ENCODE measurements at places on chromosomes 6 and 20.

DNA sequence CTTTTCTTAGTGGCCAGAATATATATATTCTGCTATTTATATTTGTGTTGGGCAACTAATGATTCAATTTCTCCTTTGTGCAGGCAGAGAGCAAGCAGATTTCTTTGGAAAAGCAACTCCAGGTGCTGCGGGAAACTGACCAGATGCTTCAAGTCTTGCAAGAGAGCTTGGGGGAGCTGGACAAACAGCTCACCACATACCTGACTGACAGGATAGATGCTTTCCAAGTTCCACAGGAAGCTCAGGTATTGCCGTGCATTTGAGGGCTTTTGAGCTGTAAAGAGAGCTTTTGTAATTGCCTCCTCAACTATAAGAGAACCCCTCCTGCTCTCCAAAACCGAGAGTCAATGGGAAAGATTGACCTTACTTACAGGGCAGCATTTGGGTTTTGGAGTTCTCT is 203.5 kb downstream of the UTRN start:
- no peak for DNase-seq

GRCh38 chr6:104087765-104088164 is 772.0 kb downstream of the HACE1 start:
- DNase-seq = no peak

DNA sequence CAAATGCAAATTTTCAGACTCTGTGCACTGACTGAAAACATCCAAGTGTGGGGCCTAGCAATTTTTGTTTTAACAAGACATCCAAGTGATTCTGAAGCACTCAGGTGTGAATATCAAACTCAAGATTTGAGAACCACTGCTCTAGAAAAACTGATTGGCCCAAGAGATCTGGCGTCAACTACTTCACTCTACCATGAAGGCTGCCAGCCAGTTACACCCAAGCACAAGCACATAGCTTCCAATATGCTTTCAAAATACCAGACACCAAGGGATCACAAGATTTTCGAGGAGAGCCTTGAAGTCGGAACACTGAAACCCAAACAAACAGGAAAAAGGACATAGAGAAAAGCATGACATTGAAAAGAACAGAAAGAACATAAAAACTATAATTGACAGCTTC is 140.2 kb downstream of the PTCHD4 start:
- DNase-seq = no peak

DNA sequence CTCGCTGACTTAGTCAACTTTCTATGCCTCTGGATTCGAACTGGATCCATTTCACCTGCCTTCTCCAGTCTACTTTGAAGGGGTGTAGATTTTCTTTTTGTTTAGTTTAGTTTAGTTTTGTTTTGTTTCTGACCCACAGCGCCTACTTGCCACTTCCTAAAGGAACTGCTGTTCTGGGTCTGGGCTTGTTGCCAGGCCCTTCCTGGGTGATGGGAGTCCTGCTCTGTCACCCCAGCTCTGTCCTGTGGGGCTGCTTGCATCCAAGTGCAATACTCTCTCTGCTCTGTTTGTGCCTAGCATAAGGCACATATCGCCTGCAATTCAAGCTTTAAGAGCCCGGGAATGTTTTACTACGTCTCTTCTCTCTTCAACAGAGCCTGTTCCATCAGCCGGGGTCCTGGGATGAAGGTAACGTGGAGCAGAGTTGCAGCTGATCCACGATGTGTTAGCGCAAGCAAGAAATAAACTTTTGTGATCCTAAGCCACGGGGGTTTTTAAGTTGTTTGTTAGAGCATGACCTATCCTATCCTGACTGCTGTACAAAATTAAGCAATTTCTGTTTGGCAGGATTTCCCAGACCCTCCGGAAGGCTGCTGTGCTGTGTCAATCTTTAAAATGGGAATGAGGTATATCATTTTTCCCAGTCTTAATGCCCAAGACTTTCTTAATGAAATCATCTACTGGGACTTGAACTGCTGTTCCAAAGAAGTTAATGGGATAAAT is 30.9 kb upstream of the TAGAP start:
- DNase-seq = no peak

DNA sequence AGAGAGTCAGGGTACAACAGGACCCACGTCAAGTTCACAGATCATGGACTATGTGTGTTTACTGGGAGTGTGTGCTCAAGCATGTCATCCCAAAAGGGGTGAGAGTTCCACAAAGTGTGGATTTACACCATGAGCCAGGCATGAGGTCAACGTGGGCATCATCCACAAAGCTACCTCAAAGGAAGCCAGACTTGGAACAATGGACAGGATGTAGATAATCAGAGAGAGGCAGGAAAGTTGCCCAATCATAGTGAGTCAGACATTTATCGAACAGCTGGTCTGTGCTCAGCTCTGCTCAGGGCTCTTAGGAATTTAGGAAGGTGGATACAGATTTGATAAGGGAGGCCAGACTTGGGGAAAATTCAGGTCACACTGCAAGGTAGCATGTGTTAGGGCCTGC is 317.2 kb upstream of the CDYL start:
- DNase-seq = no peak

DNA sequence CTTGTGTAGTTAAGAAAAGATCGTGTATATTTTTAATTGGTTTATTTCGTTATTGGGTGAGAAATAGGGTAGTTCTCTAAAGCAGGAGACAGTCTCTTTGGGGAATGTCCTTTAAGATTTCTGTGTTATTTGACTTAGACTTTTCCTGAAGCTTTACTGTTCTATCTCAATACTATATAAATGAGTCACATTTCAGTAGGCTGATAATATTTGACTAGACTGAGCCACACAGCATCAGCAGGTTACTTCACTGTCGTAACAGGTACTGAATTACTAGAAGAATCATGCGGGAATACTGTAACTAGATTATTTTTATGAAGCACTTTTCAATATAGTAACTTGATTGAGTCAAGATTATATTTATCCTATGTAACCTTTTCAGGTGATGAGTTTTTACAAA is 1.4 kb downstream of the SMAP1 start:
- no peak for DNase-seq

DNA sequence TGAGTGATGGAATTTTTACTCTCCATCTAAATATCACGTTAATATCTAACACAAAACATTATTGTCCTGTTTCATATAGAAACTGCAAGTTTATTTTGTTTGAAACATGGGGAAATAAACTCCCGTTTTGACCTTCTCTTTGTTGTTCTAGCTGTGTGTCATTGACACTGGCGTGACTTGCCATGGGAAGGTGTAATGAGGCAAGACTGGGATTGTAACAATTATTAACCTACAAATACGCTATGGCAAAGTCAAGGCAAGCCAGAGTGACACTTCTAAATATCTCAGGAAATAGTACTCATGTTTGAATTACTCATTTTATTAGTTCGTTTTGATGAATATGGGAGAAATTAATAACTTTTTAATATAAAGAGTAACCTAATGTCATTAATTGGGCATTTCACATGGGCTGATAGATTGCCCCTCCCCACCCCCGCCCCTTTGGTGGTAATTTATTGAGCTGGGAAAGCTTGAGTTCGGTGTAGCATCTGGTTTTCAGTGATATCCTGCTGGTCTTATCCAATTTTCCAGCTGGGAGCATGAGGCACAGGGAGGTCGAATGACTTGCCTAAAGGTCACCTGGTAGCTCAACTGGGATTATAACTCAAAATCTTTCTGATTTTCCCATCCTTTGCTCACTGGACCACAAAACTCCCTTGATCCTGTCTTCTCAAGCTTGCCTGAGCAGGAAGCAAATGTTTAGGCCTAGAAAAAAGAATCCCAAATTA is 380.6 kb upstream of the JAG1 start:
- DNase-seq = no peak

DNA sequence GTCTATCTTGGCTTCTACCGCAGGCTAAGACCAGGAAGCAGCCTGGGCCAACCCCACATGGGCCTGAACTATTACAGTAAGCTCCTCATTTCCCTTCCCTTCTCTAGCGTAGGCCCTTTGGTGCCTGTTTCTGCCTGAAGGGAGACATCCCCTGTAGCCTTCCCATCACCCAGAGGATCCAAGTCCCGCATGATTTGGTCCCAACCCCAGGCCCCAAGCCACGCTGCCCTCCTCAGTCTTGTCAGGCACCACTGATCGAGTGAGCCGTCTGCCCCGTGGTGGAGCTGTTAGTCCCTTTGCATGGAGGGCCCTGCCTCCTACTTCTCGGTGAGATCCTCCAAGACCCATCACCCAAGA is 46.4 kb downstream of the EBF4 start:
- DNase-seq = no peak

GRCh38 chr6:169088762-169089161 is 164.9 kb downstream of the THBS2 start:
- no peak for DNase-seq

DNA sequence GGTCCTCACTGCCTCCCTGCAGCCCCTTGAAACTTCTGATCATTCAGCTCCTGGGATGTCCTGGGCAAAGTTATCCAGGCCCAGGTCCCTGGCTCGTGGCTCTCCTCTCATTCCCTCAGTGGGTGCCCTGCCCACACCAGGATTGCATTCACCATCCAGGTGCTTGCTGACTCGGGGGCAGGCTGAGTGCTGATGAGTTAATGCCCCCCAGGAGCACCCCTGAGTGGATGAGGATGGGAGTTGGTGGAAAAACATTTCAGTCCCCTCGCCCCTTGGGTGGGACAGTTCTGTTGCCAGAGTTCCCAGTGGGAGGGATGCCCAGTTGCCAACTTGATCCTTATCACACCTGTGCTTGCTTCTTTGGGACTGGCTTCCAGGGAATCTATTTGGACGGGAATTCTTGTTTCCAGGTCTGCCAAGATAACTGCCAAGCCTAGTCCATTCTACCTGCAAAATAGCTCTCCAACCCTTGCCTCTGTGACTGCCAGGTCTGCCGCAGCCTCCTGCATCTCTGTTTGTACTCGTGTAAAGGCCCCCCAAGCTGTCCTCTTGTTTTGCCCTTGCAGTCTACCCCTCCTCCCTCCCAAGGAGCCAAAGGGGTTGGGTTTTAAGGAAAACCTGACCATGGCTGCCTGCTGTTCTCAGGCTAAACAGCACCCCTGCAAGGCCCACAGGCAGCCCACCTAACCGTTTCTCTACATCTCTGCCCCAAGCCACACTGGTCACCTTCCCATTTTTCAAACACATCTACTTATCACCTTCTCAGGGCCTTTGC is 11.6 kb upstream of the RSPO4 start:
- no peak for DNase-seq

DNA sequence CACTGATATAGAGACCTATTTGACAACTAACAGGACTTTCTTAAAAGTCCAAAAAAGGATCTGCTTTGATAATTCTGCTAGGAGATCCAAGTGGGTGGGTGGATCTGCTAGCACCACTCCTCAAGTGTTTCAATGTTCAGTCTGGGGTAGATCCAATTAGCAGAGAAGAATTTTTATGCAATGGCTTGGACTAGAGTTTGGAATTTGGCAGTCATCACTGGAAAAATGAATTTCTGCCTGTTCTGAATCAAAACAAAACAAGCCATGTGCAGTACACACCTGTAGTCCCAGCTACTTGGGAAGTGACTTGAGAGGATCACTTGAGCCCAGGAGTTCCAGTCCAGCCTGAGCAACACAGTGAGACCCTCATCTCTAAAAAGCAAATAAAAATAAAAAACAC is 12.6 kb upstream of the GNMT start:
- DNase-seq = no peak

- no peak for DNase-seq
Observed at GRCh38 chr6:169807229-169807628, 55.8 kb downstream of the ERMARD start.

- no peak for DNase-seq
Observed at GRCh38 chr6:52285177-52286068, 881 bp upstream of the MCM3 start.

- no peak for DNase-seq
Observed at GRCh38 chr6:87858440-87858839, 156.4 kb upstream of the AKIRIN2 start.

GRCh38 chr6:113094779-113095178 is 747.6 kb downstream of the RFPL4B start:
- DNase-seq = no peak

DNA sequence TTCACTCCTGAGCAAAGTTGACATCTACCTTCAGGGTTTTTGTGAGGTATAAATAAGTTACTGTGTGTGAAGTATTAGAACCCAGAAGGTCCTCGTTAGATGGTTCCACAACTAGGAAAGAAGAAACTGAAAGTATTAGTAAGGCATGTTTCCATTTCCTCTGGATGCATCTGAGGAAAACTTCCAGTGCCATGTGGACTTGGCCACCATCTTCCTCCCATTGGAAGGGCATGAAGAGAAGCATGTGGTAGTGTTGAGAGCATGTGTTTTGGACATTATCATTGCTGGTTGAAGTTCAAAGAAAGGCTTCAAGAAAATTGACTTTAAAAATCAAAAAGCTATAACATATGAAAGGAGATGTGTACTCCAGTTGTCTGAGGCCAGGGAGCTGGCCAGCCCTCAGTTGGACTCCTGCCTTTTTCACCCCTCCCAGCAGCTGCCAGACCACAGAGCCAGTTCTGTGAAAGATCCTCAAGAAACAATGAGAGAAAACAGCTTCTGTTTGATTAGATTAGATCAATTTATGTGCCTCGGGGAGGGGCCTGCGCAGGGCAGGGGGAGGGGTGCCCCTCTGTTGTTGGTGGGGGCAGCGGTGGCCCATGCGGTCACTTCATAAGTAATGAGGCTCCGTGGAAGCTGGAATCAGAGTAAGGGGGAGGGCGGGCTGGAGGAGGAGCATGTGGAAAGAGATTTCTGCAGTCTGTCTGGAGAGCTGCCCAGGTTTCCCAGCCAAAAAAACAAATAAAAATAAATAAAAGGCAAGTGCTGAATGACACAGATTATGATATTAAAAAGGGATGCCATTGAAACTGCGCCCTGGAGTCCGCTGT is 154.0 kb downstream of the JARID2 start:
- no peak for DNase-seq

DNA sequence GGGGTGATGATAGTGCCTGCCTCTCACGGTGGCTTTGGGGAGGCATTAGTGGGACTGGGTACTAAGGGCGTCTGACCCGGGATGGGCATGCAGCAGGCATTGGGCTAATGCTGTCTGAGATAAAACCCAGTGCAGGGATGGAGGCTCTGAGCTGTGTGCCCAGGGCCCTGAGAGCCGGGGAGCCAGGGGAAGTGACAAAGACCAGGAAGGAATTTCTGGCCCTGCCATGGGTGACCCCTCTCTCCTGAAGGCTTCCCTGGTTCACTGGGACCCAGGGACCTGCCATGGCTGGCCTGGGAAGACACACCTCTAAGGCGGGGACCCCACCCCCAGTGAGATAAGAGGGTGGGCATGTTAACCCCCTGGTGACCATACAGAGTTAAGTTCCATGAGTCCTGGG is 3.9 kb upstream of the GATA5 start:
- no peak for DNase-seq

GRCh38 chr20:49602345-49603208 is 34.6 kb upstream of the PTGIS start:
- no peak for DNase-seq

Measured in stimulated activated CD8-positive, alpha-beta memory T cell treated with anti-CD3 and anti-CD28 coated beads, Interleukin-2, amount 100 ng/mL, for 48 hours (primary cell).